Stimulated activated CD4-positive, alpha-beta T cell treated with anti-CD3 and anti-CD28 coated beads, Interleukin-4, amount 100 ng/mL, for 24 hours (primary cell): ENCODE measurements at places on chromosomes 7 and 10.

GRCh38 chr10:86255405-86256251 is 111.0 kb downstream of the GRID1 start:
- DNase-seq = no peak

DNA sequence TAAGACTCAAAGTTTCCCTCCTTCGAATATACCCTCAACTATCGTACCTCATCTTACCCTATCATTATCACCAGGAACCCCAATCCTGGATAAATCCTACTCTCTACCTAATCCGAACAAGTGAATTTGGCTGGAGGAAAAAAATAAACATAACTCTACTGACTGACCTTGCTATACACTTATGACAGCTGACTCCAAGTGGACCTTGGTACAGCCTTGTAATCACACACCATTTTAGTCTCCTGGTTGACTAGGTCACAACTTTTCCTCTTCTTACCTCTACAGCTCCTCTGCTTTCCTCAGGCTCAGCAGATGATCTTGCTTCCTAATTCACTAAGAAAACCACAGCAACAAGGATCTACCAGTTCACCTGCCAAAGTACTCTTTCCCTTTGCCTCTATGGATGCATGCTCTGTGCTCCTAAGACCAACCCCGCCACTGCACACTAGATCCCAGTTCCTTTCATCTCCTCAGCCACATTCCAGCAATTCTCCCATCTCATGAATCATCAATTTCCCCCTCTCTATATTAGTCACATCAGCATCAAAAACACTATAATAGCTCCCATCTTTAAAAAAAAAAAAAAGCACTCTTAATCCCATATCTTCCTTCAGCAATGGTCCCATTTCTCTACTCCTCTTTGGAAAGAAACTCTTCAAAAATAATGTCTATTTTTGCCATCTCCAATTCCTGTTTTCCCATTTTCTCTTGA is 35.5 kb downstream of the COA1 start:
- DNase-seq = no peak

- DNase-seq = no peak
These were observed 132.7 kb downstream of the TAX1BP1 start for GRCh38 chr7:27872356-27873275.

DNA sequence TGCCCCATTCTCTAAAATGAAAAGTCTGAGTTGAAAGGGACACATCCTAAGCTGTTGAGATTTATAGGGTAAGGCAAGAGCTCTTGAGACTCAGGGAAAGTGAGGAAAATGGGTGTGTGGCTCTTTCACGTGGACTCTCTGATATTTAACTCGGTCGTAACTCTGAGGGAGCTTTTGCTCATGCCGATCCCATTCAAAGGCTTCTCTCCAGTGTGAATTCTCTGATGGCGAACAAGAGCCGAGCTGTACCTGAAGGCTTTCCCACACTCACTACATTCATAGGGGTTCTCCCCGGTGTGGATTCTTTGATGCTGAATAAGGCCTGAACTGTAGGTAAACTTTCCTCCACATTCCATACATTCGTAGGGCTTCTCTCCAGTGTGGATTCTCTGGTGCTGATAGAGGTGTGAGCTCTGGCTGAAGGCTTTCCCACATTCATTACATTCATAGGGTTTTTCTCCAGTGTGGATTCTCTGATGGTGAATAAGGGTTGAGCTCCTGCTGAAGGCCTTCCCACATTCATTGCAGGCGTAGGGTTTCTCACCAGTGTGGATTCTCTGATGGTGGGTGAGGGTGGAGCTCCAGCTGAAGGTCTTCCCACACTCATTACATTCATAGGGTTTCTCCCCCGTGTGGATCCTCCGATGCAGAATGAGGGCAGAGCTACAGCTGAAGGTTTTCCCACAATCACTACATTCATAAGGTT is 10.4 kb downstream of the ZNF3 start:
- no peak for DNase-seq

DNA sequence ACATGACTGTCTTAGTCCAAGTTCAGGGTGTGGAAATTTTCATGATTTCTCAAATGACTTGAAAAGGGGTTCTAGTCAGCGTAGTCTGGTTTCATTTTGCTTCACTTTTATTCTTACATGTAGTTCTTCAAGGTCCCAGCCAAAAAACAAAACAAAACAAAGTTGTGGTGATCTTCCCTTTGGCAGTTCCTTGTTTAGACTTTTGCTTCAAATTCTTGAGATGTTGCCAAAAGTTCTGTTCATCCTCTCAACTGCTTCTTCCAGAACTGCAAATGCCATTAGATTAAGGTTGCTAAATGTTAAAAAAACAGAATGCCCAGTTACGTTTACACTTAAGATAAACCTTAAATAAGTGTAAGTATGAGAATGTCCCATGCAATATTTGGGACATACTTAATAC is 370.8 kb upstream of the LRRTM3 start:
- DNase-seq = no peak

DNA sequence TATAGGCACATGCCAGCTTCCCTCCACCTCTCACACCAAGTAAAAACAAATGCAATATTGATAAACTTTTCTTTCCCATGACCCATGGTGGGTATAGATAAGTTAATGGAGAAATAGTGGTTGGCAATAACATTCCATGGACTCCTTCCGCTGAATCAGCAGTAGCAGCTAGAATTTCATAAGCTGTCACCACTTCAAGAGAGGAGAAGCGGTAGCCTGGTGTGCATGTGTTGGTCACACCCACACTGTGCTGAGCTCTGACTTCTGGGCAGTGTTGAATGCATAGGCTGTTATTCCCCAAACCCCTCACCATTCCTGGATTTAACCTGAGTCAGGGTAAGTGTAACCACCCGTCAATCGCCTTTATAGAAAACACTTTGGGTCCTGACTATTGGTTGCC is 32.5 kb upstream of the BMPER start:
- DNase-seq = no peak

DNA sequence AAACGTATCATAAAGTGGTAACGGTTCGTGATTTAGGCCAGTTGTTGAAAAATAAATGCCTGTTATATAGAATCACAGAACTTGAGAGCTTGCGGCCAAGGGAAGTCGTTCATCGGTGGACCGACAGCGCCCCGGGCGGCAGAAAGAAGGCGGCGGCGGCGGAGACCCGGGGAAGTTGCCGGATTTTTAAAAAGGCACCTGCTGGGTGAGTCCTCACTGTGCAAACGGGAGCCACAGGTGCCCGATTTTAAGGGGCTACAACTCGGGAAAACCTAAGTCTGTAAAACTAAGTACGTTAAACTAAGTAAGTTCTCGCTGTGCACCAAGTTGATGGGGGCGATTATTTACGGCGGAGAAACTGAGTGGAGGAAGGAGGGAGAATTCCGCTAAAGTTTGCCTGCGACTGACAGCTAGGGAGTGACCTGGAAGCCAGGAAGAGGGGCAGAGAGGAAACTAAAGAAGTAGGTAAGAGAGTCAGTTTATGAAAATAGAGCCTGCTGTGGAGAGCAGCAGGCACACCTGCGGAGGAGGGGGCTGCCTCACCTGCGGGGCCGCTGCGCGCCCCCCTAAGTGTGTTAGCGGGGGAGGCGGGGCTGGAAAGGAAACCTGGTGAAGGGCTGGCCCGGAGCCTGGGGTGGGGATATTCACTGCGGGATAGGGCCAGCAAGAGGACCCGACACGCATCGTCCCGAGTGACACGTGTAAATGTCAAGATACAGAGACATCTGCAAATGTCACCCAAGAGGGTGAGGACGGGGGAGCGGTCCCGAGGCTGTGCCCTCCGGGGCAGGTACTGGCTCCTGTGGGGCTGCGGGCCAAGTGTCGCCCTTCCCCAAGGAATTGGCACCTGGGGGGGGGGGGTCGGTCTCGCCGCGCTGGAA is 996 bp downstream of the ADAM12 start:
- peak; percentile 33 for DNase-seq

DNA sequence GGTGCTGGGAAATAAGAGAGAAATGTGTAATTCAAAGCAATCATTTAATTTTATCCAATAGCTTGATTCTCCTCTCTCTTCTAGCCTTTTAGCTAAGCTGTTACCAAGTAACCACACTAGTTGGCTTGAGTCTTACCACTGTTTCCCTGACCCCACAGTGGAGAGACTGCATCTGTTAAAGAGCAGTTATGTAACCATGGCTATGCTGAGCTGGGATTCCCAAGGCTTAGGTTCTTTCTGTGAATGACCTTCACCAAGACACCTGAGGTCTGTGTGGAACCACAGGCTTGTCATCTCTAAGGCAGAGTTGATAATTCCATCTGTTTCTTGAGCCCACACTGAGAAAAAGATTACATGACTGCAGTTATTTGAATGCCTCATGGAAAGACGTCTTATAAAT is 47.7 kb upstream of the ATRNL1 start:
- no peak for DNase-seq

DNA sequence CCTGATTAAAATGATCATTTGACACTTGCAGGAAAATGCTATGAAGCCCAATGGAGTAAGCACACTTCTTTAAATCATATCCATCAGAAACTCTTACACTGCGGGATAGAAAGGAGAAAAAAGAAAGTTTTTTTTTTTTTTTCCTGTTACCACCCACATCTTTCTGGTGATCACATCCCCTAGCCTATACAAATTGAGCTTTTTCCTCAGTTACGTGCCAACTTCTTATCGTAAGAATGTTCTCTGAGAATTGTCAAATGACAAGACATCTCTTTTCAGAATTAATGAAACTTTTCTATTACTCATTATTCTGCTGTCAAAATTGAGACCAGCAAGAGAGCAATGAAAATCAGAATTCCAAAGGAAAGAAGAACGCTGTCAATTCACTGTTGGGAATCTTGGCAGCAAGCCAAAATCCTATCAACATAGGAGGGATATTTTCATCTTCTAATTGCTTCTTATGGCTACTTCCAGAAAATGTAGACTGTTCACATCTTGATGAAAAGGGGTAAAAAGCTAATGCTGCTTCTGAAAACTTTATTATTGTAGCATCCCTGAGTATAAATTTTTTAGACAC is 179.5 kb downstream of the ADAM12 start:
- no peak for DNase-seq

DNA sequence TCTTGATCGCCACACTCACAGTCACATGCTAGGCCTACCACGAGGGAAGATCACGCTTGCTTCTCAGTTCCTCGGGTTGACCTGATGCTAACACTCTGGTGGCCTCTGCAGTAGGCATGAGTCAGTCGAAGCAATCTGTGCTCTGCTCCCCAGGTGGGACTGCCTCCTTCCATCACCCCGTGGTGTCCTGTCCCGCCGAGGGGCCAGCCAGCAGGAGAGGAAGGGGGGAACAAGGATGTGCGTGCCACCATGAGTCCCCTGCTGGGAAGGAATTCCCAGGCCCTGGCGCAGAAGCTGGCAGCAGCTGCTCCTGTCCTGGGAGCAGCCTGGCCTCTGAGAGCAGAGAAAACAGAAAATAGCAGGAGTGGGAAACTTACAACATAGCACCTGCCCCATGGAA is 695.0 kb upstream of the NRP1 start:
- DNase-seq = no peak

GRCh38 chr7:82605247-82605864 is 161.8 kb upstream of the CACNA2D1 start:
- no peak for DNase-seq

GRCh38 chr10:61960396-61961120 is 59.1 kb downstream of the ARID5B start:
- DNase-seq = no peak
